CD4-positive, CD25-positive, alpha-beta regulatory T cell (primary cell): ENCODE measurements at places on chromosomes 5 and 9. TPM values are rescaled to one million over a fixed set of nuclear protein-coding genes. Genes with fewer than 3 reads are reported as not detected.

Gene FLT4
- total RNA-seq, result 2.4 TPM

Gene NIPAL4
- 1.1 TPM for total RNA-seq

Gene UAP1L1
- 14.8 TPM for total RNA-seq

Gene PCDHA1
- total RNA-seq, result not detected

Gene ADAMTSL2
- total RNA-seq, result not detected

Gene BHMT
- not detected for total RNA-seq

DNA sequence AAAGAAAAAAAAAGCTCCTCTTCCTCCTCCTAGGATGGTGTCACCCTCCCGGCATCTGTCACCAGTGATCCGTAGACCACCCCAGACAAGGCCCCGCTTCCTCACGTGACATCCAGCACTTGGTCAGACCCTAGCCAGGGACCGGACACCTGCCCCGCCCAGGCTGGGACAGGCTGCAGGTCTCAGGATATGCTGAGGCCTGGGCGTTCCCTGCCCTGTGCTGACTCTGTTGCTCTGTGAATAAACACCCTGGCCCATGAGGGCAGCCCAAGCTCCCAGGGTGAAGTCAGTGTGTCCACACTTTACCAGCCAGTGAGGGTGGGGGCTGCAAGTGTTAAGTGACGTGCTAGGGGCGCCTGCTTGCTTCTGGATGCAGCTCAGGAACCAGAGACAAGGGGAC lies 5.6 kb downstream of the EDF1 start:
- no peak overlapping the region for H3K4me3 ChIP-seq
- H3K27me3 ChIP-seq, result no peaks in the 10 kb centered on the region
- H3K4me1 ChIP-seq, result peaks cover 9% of the 10 kb centered on the region
- H3K36me3 ChIP-seq, result peaks cover 28% of the 10 kb centered on the region
- DNase-seq, result no peak

- H3K4me1 ChIP-seq, result no peaks in the 10 kb centered on the region
- H3K36me3 ChIP-seq, result no peaks in the 10 kb centered on the region
- H3K27ac ChIP-seq, result no peak overlapping the region
- no peaks in the 10 kb centered on the region for H3K27me3 ChIP-seq
- no peak overlapping the region for H3K4me3 ChIP-seq
Measured at GRCh38 chr5:6273090-6273735, 105.1 kb downstream of the MED10 start.

DNA sequence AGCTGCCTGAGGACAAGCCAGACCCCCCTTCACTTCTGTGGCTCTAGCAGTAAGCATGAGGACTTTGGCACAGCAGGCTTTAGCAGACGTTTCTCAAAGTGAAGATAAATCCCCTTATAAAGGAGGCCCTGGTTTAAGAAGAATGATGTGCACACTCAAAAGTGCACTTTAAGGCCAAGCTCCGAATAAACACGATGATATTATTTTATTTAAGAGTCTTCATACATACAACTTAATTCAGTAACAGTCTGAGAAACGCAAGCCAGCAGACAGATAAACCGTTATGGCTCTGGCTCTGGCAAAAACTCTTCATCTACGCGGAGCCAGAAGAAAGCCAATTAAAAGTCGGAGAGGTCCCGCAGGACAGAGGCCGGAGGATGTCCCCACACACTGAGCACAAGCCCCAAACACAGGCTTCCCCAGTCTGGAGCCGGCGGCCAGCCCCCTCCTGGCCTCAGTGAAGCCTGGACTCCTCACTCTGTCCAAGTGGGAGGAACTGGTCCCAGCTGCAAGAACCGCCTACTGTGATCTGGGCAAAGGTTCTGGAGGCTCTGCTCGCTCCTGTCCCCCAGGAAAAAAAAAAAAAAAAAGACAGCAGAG lies 44.6 kb downstream of the ADAMTS2 start:
- H3K27me3 ChIP-seq, result no peaks in the 10 kb centered on the region
- no peaks in the 10 kb centered on the region for H3K36me3 ChIP-seq
- DNase-seq, result no peak
- no peak overlapping the region for H3K27ac ChIP-seq
- H3K4me3 ChIP-seq, result no peak overlapping the region

GRCh38 chr5:89967771-89968444 lies 441.6 kb downstream of the CETN3 start:
- H3K4me3 ChIP-seq, result no peak overlapping the region
- no peaks in the 10 kb centered on the region for H3K27me3 ChIP-seq
- H3K36me3 ChIP-seq, result no peaks in the 10 kb centered on the region
- no peak for DNase-seq
- H3K27ac ChIP-seq, result no peak overlapping the region

- no peak overlapping the region for H3K4me3 ChIP-seq
- no peak for DNase-seq
- H3K4me1 ChIP-seq, result peaks cover 10% of the 10 kb centered on the region
- H3K36me3 ChIP-seq, result no peaks in the 10 kb centered on the region
Measured at GRCh38 chr5:180592176-180592575, 877 bp upstream of the SCGB3A1 start.
